T-helper 17 cell (primary cell): ENCODE measurements at places on chromosomes 2 and 18. TPM values are rescaled to one million over a fixed set of nuclear protein-coding genes. Genes with fewer than 3 reads are reported as not detected.

WBP1 gene
- 64.2 TPM for total RNA-seq

SUMO1 gene
- total RNA-seq, result 61.1 TPM

LHCGR gene
- not detected for total RNA-seq

CCDC150 gene
- 1.7 TPM for total RNA-seq

ZNF892 gene
- total RNA-seq, result 2.4 TPM

COQ10B gene
- total RNA-seq, result 50.8 TPM

CNDP1 gene
- total RNA-seq, result 0.20 TPM

MYL1 gene
- total RNA-seq, result not detected

SLC30A3 gene
- total RNA-seq, result 0.13 TPM
